ENCODE measurements at places on chromosomes 2 and 18.

- no peak for DNase-seq
These were observed 81.5 kb downstream of the NCKAP5 start for GRCh38 chr2:133486771-133487191.

DNA sequence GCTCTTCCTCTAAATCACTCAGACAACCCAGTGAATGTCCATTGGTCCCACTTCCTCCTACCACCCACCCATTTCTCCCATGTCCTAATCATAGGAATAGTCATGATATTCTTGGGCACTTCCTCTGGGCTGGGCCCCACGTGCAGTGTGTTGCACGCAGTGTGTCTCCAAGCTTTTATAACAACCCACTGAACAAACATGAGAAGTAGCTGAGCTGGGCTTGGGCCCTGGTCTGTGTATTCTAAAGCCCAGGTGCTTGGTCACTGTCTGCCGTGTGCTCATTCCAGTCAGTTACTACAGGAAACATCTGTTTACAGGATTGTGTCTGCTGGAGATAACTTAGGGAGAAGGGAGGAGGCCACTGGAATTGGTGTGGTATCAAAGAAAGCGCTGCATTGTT, 64.2 kb upstream of the THOC1 start:
- no peak for DNase-seq

DNA sequence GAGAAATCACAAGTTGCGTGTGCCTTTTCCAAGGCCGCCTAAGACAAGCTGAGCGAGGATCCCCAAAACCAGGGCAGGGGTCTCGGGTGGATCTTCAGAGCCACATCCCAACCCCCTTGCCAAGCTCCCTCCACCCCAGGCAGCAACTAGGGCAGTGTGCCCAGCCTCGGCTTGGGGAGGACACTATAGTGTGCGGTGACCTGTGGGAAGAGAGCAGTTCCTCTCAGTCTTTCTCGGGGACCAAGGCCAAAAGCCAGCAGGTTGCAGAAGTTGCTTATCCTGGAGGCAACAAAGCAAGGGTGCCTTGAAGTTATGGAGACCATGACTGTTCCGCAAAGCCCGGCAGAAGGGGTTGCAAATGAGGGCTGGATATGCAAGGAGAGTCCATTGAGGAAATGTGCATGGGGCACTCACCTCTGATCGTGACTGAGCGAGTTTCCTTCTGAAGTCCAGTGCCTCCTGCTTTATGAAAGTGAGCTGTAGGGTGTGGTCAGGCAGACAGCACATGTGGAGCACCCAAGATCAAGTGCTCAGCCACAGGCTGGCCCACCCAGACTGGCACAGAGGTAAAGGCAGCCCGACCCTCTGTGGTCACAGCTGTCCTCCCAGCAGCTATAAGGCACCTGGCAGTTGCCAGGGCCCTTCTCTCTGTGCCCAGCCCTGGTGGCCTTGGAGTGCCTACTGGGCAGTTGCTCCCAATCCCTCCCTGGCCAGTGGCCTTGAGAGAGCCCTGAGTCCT, 260.5 kb downstream of the ATAD2B start:
- no peak for DNase-seq

GRCh38 chr2:195842932-195843331, 185.9 kb downstream of the SLC39A10 start:
- no peak for DNase-seq

DNA sequence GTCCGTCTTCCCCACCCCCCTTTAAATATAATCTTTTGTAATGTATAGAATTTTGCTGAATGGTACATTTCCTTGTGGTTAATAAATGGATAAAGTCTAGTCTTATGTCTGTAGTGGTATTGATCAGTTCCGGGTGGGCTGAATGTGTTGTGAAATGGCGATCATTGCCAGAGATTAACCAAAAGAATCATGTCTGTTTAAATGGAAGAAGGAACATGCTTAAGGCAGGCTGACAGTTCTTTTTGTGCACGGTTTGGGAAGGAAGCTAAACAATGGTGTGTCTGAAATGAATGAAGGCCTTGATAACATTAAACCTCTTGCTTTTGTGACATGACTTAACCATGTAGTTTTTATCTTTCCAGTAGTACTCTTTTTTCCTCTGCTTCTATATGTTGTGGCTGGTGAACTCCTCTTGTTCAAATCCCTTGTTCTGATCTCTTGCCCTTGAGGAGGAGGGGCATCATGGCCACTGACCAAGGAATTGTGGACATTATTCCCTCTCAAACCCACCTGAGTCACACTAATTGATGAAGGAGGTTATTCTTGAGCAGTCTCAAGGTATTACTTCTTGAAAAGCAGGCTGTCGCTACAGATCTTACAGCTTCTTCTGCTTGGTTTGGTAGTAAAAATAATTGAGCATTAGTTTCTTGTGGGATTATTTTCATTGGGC, 1.7 kb downstream of the ACVR2A start:
- DNase-seq = no peak
